ENCODE measurements at places on chromosomes 7 and 10. TPM values are rescaled to one million over a fixed set of nuclear protein-coding genes. Genes with fewer than 3 reads are reported as not detected.

Gene MALSU1
- 42.7 TPM for polyA plus RNA-seq

Gene MRPS24
- polyA plus RNA-seq, result 137 TPM

Gene TFEC
- polyA plus RNA-seq, result 128 TPM

Gene TUBB8
- polyA plus RNA-seq, result not detected

Gene SSBP1
- 131 TPM for polyA plus RNA-seq

Gene ZNF777
- polyA plus RNA-seq, result 3.0 TPM

Gene FAM25A
- polyA plus RNA-seq, result not detected

Gene CALML5
- not detected for polyA plus RNA-seq

Gene EEPD1
- 154 TPM for polyA plus RNA-seq

Gene PPP1R3C
- polyA plus RNA-seq, result 0.89 TPM

Gene ACBD7
- not detected for polyA plus RNA-seq

Gene PPP1R17
- not detected for polyA plus RNA-seq

Gene METTL27
- polyA plus RNA-seq, result 4.1 TPM

Gene TYW1B
- polyA plus RNA-seq, result 2.5 TPM

Gene PON1
- polyA plus RNA-seq, result not detected

Gene ATAD1
- polyA plus RNA-seq, result 5.4 TPM

Gene VPS37D
- polyA plus RNA-seq, result 2.7 TPM

Gene FAM241B
- polyA plus RNA-seq, result 2.7 TPM

Data from small intestine (tissue), 16 donors.